ENCODE measurements at places on chromosomes 6 and 20. TPM values are rescaled to one million over a fixed set of nuclear protein-coding genes. Genes with fewer than 3 reads are reported as not detected.

- no peak for DNase-seq
These were observed 53.3 kb downstream of the SLC22A23 start for GRCh38 chr6:3403238-3404173.

DNA sequence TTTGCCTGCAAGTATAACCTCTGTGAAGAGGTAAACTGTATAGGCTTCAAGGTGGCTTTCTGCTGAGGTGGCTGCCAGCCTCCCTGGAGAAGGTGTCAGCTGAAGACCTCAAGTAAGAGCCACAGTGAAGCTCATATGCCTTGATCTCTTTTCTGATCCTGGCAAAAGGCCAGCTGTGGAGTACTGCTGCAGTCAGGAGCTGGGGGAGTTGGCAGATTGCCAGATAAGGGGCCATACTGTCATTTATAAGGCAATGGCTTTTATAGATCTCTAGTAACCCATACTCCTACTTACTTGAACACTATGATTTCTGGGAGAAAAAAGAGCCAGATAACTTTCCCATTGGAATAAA, 8.8 kb upstream of the CEP85L start:
- DNase-seq, result no peak

DNA sequence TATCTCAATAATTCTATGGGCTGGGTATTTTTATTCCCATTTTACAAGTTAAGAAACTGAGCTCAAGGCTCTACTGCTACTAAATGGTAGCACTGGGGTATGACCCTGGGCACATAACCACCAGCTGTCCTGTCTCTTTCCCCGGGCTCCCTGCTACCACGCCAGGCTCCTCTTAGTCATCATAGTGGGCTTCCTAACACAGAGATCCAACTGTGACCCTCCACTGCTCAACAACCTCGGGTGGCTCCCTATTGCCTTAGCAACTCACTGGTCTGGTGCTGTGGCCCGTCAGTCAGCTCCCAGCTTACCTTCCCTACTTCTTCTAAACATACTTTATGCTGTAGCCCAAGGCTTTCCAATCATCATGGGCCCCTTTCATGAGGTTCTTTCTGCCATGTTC, 4.5 kb downstream of the KIAA1755 start:
- DNase-seq, result no peak

- DNase-seq, result peak; percentile 31
These were observed 50.4 kb downstream of the SMPDL3A start for GRCh38 chr6:122839472-122839871.

GRCh38 chr20:35468671-35469334, 13.4 kb downstream of the CEP250 start:
- peak; percentile 25 for DNase-seq

- DNase-seq, result no peak
These were observed 1.9 kb downstream of the SDC4 start for GRCh38 chr20:45346291-45346718.

DNA sequence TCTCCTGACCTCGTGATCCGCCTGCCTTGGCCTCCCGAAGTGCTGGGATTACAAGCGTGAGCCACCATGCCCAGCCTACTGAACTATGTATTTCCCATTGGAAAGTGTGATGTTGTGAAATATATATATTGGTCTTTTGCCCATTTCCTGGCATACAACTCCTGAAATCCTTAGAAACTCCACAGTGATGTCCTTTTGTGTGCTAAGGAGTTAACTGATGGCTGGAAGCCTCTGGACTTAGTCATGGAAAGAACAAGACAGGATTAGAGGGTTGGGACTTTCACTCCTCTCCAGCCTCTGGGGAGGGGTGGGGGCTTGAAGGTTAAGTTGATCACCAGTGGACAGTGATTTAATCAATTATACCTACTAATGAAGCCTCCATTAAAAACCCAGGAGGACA, 7.1 kb downstream of the PANK2 start:
- DNase-seq, result peak; percentile 50

- DNase-seq, result no peak
These were observed 57.4 kb downstream of the LYRM2 start for GRCh38 chr6:89580997-89581666.

DNA sequence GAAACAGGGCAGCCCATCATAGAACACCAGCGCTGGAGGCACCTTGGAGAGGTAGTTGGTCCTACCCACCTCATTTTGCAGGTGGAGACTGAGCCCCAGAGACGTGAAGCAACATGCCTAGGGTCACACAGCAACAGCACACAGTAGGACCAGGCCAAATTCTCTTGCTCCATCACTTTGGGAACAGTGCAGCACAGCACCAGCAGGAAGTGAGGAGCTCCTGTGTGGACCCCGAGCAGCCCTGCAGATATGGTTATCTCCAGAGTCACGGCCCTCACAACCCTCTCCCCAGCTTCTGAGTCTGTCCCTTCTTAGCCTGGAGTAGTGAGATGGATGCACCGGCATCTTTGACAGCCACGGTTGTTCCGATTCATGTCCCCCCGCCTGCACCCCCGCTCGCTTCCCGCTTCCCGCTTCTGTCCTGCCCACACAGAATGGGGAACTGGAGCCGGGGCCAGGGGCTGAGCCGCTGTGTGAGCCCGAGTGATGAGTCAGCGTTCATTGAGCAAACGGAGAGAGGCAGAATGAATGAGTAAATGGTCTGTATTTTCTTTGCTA, 72.6 kb upstream of the DUSP22 start:
- peak; percentile 62 for DNase-seq

Gene IL17A
- total RNA-seq, result not detected

Gene GRM1
- total RNA-seq, result 0.17 TPM

Gene HECA
- total RNA-seq, result 20.8 TPM

Gene LGSN
- under 0.01 TPM for total RNA-seq

Gene UST
- 19.5 TPM for total RNA-seq
